ENCODE measurements at places on chromosomes 2 and 18. TPM values are rescaled to one million over a fixed set of nuclear protein-coding genes. Genes with fewer than 3 reads are reported as not detected.

DNA sequence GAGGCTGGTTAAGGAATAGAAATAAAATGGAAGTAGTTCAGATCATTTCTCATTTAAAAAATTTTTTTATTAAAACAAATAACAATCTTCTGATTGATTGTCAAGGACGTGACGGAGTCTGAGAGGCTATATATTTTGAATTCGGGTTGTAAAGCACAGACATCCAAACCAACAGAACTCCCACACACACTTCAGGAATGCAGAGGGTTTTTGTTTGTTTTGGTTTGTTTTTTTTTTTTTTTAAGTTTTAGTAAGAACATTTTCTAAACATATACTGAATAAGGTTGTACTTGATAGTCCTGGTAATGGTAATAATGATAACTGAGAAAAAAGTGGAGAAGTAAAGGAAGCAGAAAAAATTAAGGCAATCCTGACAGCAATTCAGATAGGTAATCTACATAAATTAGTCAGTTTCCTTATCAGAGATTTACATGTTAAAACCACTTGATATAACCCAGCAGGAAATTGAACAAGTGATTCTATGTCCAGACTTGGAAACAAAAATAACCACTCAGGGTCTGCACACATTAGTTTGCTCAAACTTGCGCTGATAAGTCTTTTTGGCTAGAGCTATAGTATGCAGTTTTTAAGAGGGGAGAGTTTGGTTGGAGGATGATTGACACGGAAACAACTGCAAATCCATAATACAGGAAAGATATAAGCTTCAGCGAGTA is 51.5 kb upstream of the CTAGE1 start:
- DNase-seq = no peak
- no peak overlapping the region for H3K4me3 ChIP-seq

- no peak overlapping the region for H3K4me3 ChIP-seq
- peak overlapping the region; percentile 20 for H3K27ac ChIP-seq
- H3K27me3 ChIP-seq = no peaks in the 10 kb centered on the region
Observed at GRCh38 chr2:28977176-28977875, 3.8 kb upstream of the TOGARAM2 start.

DNA sequence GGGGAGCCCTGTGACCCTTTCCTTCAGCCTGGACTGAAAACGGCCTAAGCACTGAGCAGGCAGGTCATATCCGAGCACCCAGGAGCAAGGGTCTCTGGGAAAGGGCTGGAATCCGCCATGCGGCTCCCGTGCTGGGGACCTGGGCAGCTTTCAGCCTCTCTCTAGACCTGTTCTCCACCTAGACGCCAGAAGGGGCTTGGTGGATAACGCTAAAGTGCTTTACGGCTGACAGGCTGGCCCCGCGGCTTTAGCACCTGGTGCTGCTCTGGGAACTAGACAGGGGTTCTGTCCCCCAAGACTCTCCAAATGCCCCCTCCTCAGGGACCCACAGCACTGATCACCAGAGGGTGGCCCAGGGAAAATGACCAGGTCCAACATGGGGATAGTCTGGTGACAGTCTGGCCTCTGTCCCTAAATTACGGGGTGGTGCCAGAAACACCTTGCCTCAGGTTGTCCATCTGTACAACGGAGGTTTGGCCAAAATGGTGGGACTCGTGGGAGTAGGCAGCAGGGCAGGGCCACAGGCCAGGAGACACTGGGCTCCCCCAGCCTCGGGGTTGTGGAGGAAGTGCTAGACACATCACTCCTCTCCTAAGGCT is 13.0 kb downstream of the SDC1 start:
- no peak for DNase-seq
- no peaks in the 10 kb centered on the region for H3K4me1 ChIP-seq
- H3K27me3 ChIP-seq = no peaks in the 10 kb centered on the region

DNA sequence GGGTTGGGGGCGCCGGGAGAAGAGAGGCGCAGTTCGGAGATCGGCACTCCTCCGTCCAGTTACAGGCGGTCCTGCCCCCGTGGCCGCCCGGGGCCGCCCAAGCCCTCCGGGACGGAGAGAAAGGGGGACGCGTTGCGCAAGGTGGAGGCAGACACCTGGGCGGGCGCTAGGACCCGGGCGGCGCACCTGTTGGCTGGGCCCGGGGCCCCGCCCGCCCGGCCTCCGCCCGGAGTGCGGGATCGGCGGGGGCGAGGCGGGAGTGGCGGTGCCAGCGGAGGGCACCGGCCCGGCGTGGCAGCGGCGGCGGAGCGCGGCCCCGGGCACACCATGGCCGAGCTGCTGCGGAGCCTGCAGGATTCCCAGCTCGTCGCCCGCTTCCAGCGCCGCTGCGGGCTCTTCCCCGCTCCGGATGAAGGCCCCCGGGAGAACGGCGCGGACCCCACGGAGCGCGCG is at the start of gene SGPP2:
Gene SGPP2 (plus strand): TSS at position 268 of the 453 bp plus-strand sequence. CDS start 60 bp downstream, at position 328.
- peaks cover 30% of the 10 kb centered on the region for H3K27me3 ChIP-seq
- peak within 1 kb of the TSS; percentile 43 for H3K4me3 ChIP-seq
- no peak for DNase-seq

GRCh38 chr2:202494300-202495229 is 118.4 kb downstream of the BMPR2 start:
- H3K4me3 ChIP-seq = no peak overlapping the region
- no peaks in the 10 kb centered on the region for H3K27me3 ChIP-seq
- peaks cover 7% of the 10 kb centered on the region for H3K4me1 ChIP-seq
- no peak for DNase-seq

DNA sequence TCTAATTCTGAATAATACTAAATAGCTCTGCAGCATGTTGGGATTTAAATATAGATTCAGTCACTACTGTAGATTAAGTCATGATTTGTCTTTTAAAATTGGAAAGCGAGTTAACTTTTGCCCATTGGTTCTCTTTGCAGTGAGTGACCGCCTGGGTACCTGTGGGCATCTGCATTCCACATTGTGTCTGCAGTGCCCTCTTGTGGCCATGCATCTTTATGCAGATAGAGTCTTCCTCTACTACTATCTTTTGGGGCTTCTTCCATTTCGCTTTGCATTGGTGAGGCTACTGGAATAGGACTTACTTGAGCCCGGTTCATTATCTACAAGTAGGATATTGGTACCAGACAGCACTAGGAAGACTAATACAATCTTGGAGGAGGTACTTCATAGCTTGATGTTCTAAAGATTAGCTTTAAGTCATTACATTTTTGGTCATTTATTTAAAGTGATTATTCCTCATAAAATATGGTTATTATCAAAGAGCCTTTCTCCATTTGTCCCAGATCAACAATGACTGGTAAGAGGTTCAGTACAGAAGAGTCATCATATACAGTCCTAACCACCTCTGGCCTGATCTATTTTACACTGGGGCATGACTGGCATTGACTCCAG is 203.0 kb downstream of the SOCS6 start:
- no peaks in the 10 kb centered on the region for H3K27me3 ChIP-seq
- no peaks in the 10 kb centered on the region for H3K4me1 ChIP-seq
- H3K36me3 ChIP-seq = no peaks in the 10 kb centered on the region

- H3K4me1 ChIP-seq = peaks cover 18% of the 10 kb centered on the region
- H3K27ac ChIP-seq = peak overlapping the region; percentile 92
- DNase-seq = no peak
- no peaks in the 10 kb centered on the region for H3K27me3 ChIP-seq
- no peaks in the 10 kb centered on the region for H3K36me3 ChIP-seq
Observed at GRCh38 chr2:39123436-39123999, 2.7 kb upstream of the SOS1 start.

DNA sequence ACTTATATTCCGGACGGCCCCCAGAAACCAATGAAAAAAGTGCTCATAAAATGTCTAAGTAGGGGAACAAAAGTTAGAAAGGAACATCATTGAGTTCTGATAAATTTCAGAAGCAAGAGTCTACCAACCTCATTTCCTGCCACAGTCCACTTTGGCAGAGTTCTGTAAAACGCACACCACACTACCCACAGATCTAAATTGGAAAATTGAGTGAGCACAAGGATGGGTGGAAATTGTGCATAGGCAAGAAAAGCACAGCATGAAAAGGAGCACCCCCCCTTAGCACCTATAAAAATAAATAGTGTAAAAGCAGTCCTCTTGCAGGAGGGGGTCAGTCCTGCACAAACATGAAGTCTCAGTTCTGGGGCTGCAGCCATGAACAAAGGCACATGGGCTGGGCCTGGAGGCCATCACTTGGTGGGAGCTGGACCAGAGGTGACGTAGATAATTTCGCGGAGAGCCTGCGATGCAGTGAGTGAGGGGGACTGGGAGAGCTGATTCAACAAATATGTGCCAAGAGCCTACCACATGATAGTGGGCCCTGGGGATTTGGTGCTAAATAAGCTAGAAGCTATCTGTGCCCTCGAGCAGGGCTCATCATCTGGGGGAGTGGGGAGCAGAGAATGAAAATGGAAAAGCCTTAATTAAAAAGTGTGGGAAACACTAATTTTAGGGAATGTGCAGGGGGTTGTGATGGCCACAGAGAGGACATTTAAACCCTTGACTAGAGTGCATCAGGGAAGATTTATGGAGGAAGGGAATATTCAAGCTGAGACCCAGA is 48.9 kb upstream of the SPP2 start:
- H3K27ac ChIP-seq = no peak overlapping the region
- H3K4me3 ChIP-seq = no peak overlapping the region
- no peaks in the 10 kb centered on the region for H3K27me3 ChIP-seq
- no peaks in the 10 kb centered on the region for H3K4me1 ChIP-seq
- H3K36me3 ChIP-seq = no peaks in the 10 kb centered on the region

DNA sequence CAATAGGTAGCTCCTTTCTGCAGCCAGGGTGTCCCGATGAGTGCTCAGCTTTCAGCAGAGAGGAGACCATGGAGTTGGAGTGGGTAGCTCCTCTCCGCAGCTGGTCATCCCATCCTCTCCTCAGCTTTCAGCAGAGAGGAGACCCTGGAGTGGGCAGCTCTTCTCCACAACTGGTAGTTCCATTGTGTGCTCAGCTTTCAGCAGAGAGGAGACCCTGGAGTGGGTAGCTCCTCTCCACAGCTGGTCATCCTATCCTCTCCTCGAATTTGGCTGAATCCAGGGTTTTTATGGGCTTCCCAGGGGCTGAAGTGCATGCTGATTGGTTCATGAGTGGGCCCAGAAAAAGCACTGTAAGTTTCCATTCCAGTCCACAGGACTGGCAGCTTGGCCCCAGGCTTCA is 75.2 kb downstream of the NCOA1 start:
- H3K27ac ChIP-seq = no peak overlapping the region
- DNase-seq = no peak
- no peaks in the 10 kb centered on the region for H3K27me3 ChIP-seq

- H3K4me1 ChIP-seq = no peaks in the 10 kb centered on the region
- no peak for DNase-seq
- H3K36me3 ChIP-seq = no peaks in the 10 kb centered on the region
Observed at GRCh38 chr2:128457006-128457604, 138.4 kb upstream of the HS6ST1 start.

DNA sequence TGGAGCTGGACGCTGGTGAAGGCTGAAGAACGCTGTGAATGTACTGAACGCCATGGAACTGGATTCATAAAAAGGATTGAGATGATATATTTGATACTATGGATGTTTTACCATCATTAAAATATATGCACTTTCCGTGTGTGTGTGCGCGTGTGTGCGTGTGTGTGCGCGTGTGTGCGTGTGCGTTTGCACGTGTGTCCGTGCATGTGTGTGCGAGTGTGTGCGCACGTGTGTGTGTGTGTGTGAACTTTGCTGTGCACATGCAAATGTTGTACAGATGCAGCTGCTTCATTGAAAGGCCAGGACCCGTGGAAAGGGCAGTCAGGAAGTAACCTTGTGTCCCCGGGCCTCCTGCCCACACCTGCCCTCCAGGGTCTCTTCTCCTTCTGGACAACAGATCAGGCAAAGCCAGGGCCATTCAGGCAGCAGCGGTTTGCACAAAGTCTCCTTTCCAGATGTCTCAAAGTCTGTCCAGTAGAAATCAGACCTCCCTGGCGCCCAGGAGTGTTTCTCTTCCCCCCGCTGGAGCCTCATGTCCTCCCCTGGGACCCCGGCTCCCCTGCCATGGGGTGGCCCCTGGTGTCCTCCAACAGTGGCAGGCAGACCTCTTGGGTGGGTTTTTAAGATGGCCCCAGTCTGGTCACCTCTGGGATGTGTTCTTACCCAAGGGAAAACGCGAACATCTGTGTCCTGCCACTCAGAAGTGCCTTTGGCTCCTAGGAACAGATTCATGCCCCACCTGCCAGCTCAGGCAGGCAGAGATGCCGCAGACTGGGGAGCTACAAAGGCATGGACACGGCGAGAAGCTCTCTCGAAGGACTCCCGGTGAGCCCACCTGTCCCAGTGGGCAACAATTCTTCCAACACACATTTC is 86.1 kb upstream of the GPC1 start:
- H3K27me3 ChIP-seq = no peaks in the 10 kb centered on the region
- no peak for DNase-seq
- no peak overlapping the region for H3K4me3 ChIP-seq

DNA sequence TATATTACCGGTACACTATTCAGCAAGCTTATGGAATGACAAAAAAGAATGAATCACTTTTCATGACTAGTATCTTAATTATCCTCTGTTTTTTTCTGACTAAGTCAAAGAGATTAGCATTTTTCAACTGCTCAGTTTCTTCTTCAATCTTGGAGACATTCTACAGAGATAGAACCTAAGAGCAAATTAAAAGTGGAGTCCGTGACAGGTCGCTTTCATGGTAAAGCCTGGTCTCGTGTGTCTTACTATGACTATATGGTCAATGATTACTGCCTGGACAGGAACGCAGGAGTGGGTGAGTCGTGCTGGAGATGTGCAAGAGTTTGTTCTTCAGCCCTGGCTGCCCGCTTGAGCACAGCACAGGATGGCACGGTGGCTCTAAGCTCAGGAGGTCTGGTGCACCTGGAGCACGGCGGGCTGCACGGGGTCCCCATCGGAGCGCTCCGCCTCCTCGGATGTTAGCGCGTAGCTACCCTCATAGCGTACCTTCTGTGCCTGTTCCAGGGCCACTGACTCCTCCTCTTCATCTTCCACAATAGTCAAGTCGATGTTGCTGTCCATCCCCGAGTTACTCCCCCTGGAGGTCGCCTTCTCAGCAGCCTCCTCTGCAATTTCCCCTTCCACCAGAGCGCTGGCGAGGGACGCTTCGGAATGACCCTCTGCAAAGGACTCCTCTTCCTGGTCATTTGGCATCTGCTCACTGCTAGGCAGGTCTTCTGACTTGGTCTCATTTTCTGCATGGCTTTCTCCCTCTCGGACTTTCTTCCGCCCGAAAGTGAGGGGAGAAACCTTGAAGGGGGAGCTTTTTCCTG is 11.1 kb downstream of the CAVIN2 start:
- peaks cover 34% of the 10 kb centered on the region for H3K36me3 ChIP-seq
- H3K27ac ChIP-seq = peak overlapping the region; percentile 82
- H3K27me3 ChIP-seq = no peaks in the 10 kb centered on the region
- no peak overlapping the region for H3K4me3 ChIP-seq
- no peak for DNase-seq

- peak overlapping the region; percentile 10 for H3K27ac ChIP-seq
- H3K27me3 ChIP-seq = no peaks in the 10 kb centered on the region
- DNase-seq = no peak
- H3K4me1 ChIP-seq = peaks cover 35% of the 10 kb centered on the region
- no peaks in the 10 kb centered on the region for H3K36me3 ChIP-seq
Observed at GRCh38 chr18:80112624-80113248, 3.7 kb downstream of the ADNP2 start.

- no peaks in the 10 kb centered on the region for H3K36me3 ChIP-seq
- no peak overlapping the region for H3K27ac ChIP-seq
- no peaks in the 10 kb centered on the region for H3K27me3 ChIP-seq
- H3K4me1 ChIP-seq = no peaks in the 10 kb centered on the region
- no peak for DNase-seq
- no peak overlapping the region for H3K4me3 ChIP-seq
Observed at GRCh38 chr2:156538083-156538504, 101.9 kb downstream of the GPD2 start.

Gene TCF7L1
- 6.4 TPM for total RNA-seq

Gene CDH19
- total RNA-seq = 12.2 TPM

Gene RGPD5
- 21.9 TPM for total RNA-seq

Gene GYPC
- 108 TPM for total RNA-seq

Gene BIN1
- total RNA-seq = 10.9 TPM

Gene KCNJ3
- 1.8 TPM for total RNA-seq

Gene DYNAP
- not detected for total RNA-seq

Gene PSMA8
- not detected for total RNA-seq

Gene CTAGE1
- not detected for total RNA-seq

Gene IL18R1
- total RNA-seq = 3.5 TPM

Gene C2orf80
- total RNA-seq = not detected
